ENCODE measurements at places on chromosomes 16 and 17. TPM values are rescaled to one million over a fixed set of nuclear protein-coding genes. Genes with fewer than 3 reads are reported as not detected.

DNA sequence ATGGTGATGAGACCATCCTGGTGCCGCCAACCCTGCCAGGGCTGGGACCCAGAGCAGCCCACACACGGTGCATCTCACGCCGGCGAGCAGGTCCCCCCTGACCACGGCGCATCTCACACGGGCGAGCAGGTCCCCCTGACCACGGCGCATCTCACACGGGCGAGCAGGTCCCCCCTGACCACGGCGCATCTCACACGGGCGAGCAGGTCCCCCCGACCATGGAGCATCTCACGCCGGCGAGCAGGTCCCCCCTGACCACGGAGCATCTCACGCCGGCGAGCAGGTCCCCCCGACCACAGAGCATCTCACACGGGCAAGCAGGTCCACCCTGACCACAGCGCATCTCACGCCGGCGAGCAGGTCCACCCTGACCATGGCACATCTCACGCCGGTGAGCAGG lies 59.2 kb downstream of the MRM3 start:
- H3K27me3 ChIP-seq: peaks cover 5% of the 10 kb centered on the region
- H3K4me1 ChIP-seq: no peaks in the 10 kb centered on the region
- H3K27ac ChIP-seq: no peak overlapping the region
- H3K36me3 ChIP-seq: no peaks in the 10 kb centered on the region
- DNase-seq: no peak

GRCh38 chr16:86211800-86212199 lies 298.5 kb upstream of the FOXF1 start:
- no peaks in the 10 kb centered on the region for H3K4me1 ChIP-seq
- no peaks in the 10 kb centered on the region for H3K27me3 ChIP-seq
- DNase-seq: no peak
- no peaks in the 10 kb centered on the region for H3K36me3 ChIP-seq
- no peak overlapping the region for H3K27ac ChIP-seq

DNA sequence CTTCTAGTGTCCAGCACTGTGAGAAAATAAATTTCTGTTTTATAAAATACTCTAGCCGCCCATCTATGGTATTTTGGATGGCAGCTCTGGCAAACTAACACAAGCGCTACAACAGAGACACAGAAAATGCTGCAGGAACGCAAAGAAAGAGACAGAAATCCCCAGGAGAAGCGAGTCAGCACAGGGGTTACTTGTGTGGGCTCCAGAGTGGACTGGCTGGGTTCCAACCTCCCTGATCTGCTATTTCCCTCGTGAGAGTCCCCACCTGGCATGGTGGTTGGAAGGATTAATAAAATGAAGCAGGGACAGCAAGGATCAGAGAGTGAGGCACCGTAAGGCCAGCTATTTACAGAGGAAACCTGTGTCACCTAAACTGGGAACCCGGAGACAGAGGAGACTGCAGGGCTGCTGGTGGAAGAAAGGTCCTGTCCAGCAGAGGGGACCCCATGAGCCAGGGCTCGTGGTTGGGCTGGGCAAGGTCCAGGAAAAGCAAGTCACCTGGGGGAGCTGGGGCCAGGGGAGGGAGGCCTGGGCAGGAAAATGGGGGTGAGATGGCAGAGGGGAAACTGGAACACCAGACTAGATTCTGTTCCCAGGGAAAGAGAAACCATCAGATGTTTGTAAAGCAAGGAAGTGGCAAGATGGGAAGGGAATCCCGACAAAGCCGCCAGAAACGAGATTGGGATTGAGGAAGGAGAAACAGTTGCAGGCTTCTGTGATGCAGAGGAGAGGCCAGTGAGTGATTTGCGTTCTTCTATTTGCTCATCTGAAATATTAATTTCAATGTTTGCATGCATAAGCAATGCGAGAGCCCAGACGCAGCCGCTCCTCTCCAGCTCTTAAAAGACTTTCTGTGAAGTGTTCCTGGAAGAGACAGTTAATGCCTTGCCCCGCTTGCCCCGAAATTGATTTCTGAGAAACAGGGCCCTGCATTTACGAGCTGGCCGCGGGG lies 63.0 kb upstream of the TEKT3 start:
- H3K4me1 ChIP-seq: no peaks in the 10 kb centered on the region
- H3K36me3 ChIP-seq: no peaks in the 10 kb centered on the region
- DNase-seq: no peak
- H3K27me3 ChIP-seq: no peaks in the 10 kb centered on the region
- H3K4me3 ChIP-seq: no peak overlapping the region

The FSCN2 gene
- total RNA-seq: 0.26 TPM

DNA sequence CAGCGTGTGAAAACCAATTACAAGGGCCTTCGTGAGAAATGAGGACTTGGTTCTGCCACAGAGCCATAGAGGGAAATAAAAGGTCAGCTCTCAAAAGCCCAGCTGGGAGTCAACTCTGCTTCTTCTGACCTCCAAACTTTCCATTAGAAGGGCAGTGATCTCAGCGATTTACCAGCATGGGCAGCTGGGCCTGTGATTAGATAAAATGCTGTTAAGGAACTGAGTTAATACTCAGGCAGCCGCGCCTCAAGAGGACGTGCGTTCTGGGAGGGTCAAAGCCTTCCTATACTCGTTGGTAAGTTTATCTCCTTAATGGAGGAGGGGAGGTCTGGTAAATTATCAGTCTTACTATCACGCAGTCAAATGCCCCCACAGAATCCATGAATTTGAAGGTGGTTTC lies 480.2 kb upstream of the ERCC4 start:
- no peaks in the 10 kb centered on the region for H3K4me1 ChIP-seq
- no peaks in the 10 kb centered on the region for H3K36me3 ChIP-seq
- no peak for DNase-seq

DNA sequence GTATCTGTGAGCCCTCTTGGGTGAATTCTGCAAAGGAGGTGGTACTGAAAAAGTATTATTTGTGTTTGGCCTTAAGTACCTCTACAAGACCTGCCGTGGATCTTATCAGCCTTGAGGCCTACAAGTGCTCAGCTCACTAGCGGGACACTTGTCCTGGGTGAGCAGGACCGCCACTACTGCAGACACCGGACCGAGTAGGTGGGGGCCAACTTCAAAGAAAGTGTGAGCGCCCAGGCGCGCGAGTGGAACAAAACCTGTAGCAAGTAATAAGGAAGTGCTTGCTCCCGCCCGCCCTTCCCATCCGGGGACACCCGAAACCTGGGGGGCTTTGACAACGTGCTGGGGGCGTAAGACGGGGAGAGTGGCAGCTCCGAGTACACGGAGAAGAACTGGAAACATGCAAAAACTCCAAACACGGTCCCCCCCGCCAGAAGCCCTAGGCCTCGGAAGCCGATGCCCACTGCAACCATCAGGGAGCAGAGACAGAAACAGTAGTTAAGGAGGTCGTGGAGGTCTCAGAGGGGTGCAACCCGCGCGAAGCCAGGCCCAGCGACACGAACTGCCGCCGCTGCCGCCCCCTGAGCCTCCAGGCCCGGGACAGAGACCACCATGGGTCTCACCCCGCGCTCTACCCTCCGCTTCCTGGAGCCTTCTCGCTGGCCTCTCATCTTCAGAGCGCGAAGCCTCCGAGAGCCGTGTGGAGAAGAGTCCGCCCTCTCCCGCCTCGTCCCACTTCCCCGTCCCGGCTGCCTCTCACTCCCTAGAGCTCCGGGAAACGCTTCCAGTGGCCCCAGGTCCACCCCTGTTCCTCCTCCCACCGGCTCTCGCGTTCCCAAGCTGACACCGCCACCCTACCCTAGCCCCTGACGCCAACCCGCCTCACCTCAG lies 537 bp downstream of the CNOT1 start:
- peaks cover 2% of the 10 kb centered on the region for H3K27me3 ChIP-seq
- H3K27ac ChIP-seq: peak overlapping the region; percentile 100
- peaks cover 27% of the 10 kb centered on the region for H3K4me1 ChIP-seq

- peaks cover 23% of the 10 kb centered on the region for H3K36me3 ChIP-seq
- H3K4me1 ChIP-seq: peaks cover 6% of the 10 kb centered on the region
- H3K4me3 ChIP-seq: no peak overlapping the region
- no peaks in the 10 kb centered on the region for H3K27me3 ChIP-seq
- H3K27ac ChIP-seq: no peak overlapping the region
These were observed 16.7 kb downstream of the RHOT1 start for GRCh38 chr17:32158870-32159585.

The DHRS7C gene
- not detected for total RNA-seq

Data from activated CD4-positive, alpha-beta T cell treated with anti-CD3 and anti-CD28 coated beads, Interleukin-2, amount 10 ng/mL, durations not matched to agents 24 days and 14 days (primary cell).